ENCODE measurements at places on chromosomes 1 and 21.

- no peak for DNase-seq
Observed at GRCh38 chr1:46180082-46180616, 3.9 kb upstream of the P3R3URF start.

DNA sequence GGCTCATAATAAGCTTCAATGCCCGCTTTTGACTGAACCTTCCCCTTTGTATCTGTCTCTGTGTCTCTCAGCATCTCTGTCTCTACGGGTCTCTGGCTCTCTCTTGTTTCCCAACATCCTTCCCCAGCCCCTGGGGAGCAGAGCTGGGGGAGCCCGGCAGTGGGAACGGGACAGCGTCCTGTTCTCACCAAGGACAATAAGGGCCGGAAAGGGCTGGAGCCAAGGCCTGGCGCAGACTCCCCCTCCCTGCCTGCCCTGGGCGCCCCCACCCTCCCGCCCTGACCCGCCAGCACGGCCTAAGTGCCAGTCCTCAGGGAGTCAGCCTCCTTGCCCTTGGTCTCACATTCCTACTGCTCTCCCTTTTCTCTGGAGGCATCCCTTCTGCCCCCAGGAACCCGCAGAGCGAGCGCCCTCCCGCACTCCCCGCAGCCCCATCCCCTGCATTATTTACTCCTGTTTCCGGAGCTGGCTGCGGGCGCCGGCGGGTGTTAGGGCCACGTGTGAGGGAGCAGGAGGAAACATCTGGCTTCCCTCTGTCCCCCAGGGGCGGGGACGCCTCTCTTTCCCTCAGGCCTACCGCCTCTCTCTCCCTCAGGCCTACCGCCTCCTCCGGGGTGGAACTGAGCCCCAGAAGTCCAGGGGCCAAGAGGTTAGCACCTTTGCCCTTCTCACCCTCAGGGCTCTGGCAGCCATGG is 6.5 kb downstream of the KRTCAP2 start:
- peak; percentile 62 for DNase-seq

DNA sequence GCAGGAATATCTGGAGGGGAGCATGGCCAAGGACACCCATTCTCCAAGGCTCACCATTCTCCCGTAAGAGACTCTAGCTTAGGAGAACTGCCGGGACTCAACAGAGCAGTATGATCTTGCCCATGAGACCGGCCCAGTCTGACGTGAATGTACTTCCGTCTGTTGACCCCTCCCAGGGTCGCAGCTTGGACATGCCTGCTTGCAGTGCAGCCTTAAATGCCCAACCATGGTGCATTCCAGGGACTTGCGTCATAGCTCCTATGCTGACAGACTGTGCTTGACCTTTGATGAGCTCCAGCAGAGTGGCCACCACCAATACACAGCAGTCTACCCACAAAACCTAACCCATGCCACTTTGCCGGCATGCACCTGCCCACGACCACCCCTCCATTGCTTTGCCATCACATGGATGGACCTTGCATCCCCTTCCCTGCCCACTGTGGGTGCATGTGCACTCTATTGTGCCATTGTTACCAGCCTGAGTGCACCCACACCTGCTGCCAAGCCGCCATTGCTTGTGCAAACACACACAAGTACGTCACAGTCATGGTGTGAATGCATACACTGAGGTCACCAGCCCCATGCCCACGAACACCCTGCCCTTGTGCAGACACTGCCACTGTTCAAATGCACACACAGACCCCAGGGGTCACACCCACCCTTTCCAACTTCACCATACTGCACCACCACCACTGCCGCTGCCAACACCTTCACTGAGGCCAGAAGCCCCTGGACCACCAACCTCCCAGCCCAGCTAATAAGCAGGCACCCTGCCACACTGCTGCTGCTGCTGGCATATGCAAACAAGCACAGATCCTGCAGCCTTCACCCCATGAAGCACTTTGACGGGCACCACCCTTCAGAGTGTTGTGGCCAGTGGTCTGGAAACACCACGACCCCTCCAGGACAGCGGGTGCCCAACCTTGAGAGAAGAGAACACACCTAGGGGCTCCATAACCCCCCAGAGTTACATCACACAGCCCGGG is 1141.3 kb downstream of the BRINP3 start:
- no peak for DNase-seq

DNA sequence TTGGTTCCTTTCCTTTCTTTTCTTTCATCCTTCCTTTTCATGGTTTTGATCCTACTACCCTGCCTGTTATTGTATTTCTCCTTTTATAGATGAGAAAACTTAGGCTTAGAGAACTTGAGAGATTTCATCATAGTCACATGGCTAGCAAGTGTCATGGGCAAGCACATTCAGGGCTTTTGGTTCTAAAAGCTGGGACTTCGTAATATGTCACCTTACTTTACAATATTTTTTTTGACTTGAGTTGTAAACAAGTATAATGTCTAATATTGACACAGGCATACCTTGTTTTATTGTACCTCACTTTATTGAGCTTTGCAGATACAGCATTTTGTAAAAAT is 70.7 kb downstream of the MTR start:
- no peak for DNase-seq

DNA sequence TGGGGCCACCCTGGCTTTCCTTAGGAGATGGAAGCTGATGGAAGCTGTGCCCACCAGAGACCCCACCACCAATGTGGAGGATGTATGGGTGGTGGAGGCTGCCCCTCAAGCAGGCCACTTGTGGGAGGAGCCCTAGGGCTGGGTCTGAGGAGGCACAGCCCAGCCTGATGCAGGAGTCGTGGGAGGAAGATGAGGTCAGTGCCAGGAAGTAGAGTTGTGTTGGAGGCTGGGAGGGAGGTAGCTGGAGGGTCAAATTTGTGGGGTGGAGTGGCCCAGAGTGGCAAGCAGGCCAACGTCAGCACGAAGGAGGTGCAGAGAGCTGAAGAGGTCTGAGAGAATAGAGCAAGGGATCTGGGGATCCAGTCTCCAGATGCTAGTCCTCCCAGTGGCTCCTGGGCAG is 119.0 kb upstream of the USP24 start:
- DNase-seq = no peak

DNA sequence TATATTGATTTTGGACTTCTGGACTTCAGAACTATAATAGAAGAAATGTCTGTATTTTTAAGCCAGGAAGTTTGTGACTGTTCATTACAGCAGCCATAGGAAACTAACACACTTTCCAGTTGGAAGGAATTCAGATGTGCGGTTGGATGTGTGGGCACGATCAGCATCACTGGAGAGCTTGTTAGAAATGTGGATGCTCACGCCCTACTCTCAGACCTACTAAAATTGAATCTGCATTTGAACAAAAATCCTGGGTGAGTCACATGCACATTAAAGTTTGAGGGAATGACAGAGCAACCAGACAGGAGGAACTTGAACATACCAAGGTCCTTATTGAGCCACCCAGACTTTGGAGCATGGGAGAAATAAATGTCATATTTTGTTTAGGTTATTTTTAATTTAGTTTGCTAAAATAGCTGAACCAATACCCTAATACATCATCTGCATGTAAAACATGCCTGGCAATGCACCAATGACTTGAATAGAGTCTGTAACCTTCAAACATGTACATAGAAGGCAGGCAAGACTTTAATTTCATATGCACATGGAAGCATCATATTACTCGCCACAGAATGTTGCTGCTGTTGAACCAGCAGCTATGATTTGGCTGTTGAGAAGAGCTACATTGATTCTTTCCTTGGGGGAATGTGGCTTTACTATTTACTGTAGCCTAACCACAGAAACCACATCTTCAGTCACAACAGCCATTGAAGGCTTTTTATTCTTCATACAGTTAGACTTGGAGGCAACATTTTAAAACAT is 346.2 kb downstream of the BARHL2 start:
- no peak for DNase-seq

All from Ammon's horn (tissue), 1 donor.